Suppressor macrophage (primary cell): ENCODE measurements at places on chromosomes 2 and 18.

DNA sequence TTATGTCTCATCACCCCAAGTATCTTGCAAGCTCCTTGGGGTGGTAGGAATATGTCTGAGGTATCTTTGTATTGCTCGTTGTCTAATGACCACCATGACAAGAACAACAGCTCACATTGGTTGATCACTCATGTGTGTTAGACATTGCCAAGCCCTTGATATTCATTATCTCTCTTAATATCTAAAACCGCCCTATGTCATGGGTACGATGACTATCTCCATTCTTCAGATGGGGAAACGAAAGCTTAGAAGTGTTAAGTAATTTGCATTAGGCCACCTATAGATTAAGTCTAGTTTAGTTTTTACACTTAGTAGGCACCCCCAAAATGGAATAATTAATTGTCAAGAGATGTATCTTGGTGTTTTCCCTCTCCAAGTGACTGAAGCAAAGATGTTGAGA lies 57.0 kb downstream of the ICOS start:
- no peak for DNase-seq

DNA sequence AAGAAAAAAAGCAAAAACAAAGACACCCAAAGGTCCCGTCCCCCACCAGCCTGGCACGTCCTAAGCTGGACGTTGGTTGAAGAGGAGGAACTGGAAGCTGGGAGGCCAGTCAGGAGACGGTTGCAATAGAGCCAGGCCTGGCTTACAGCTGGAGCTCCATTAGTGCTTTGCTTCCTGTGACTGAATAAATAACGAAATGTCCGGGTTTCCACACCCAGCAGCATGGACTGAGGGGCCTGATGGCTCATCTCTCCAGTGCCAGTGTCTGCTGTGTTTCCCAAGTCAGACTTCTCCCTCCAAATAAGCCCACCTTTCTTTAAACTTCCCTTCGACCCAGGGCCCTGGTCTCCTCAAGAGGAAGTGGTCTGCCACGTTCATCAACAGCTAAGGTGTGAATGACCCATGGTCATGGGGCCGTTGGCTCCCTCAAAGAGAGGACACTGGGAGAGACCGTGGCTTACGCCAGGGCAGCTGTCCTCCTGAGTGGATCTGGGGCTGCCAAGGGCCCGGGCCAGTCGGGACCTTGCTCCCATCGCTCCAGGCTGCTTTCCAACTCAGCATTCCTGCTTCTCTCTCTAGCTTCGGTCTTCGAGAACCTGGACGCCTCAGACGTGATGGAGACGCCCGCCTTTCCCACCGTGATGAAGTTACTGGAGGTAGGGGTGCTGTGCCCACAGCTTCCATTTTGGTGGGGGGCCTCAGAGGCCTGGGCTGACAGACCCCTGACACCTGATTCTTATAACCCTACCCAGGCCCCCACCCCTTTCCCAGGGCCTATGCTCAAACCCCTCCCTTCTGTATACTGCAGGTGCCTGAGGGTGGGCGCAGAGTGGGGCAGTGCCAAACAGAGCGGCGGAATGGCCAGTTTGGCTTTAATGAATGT lies 44.9 kb downstream of the MYO7B start:
- DNase-seq, result peak; percentile 61

DNA sequence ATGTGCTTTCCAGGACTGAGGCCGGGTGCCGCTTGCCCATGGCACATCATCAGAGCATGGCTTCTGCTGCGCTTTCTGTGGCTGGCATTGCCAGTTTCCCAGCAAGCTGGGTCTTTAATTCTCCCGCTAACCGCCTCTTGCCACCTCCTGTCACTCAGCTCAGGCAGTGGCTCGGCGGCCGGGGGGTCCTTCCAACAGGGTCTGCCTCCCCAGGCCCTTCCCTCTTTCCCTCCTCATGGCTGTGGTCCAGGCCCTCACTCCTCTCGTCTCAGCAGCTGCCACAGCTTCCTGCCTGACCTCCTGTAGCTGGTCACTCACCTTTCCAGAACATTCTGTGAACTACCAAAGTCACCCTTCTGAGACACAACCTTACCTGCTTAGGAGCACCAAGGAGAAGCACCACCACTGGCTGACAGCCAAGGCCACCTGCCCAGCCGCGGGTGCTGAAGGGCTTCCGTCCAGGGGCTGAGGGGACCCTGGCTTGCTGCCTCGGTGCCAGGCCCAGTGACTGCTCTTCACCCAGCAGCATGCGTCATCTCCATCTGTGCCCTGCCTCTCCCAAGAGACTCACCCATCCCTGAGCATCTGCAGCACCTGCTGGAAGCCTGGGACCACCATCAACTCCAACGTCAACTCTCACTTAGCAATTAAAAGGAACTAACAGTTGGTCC lies 22.6 kb downstream of the CHMP1B start:
- DNase-seq, result no peak

- no peak for DNase-seq
Observed at GRCh38 chr2:134074619-134075018, 179.3 kb upstream of the MGAT5 start.

- no peak for DNase-seq
Observed at GRCh38 chr18:55900380-55900779, 312.4 kb upstream of the TCF4 start.

DNA sequence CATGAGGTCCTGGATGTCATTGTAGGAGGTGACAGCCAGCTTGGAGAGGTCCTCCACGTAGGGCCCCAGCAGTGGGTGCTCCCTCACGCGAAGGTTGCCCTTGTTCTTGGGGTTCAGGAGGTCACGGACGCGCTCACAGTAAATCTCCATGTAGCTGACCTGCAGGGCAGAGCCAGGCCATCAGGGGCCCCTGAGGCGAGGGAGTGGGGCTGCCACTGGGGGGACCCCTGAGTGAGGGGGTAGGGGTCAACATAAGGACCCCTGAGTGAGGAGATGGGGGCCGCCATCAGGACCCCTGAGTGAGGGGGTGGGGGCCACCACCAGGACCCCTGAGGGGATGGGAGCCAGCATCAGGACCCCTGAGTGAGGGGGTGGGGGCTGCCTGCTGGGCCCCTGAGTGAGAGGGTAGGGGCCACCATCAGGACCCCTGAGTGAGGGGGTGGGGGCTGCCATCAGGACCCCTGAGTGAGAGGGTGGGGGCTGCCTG lies 33.6 kb downstream of the KIF1A start:
- DNase-seq, result no peak

GRCh38 chr2:216015722-216016464 lies 2.5 kb upstream of the MREG start:
- peak; percentile 49 for DNase-seq

- peak; percentile 72 for DNase-seq
Observed at GRCh38 chr2:215532844-215533243, 97.0 kb upstream of the FN1 start.
